Activated CD8-positive, alpha-beta T cell treated with anti-CD3 and anti-CD28 coated beads for 36 hours (primary cell): ENCODE measurements at places on chromosomes 11 and 22. TPM values are rescaled to one million over a fixed set of nuclear protein-coding genes. Genes with fewer than 3 reads are reported as not detected.
A peak's percentile ranks its signal among the peaks of the same experiment; 100 is the strongest.

- H3K4me1 ChIP-seq, result no peaks in the 10 kb centered on the region
- H3K27me3 ChIP-seq, result peaks cover 12% of the 10 kb centered on the region
- DNase-seq, result no peak
- no peaks in the 10 kb centered on the region for H3K36me3 ChIP-seq
Observed at GRCh38 chr11:78022397-78023396, at the start of gene KCTD14. Gene KCTD14, minus strand, starts transcription at chr11:78023276. Its CDS starts 27 bp downstream, at chr11:78023249.

- no peak overlapping the region for H3K4me3 ChIP-seq
- no peak for DNase-seq
- no peaks in the 10 kb centered on the region for H3K36me3 ChIP-seq
- H3K4me1 ChIP-seq, result no peaks in the 10 kb centered on the region
- no peak overlapping the region for H3K27ac ChIP-seq
Observed at GRCh38 chr11:130101661-130102060, 32.0 kb downstream of the APLP2 start.

- H3K4me1 ChIP-seq, result no peaks in the 10 kb centered on the region
- no peak within 1 kb of the TSS for H3K4me3 ChIP-seq
- H3K27ac ChIP-seq, result no peak within 1 kb of the TSS
- DNase-seq, result no peak
- no peaks in the 10 kb centered on the region for H3K36me3 ChIP-seq
Observed at GRCh38 chr22:31139866-31140716, at the start of gene PLA2G3. Gene PLA2G3, minus strand, starts transcription at chr22:31140508. Its CDS starts 154 bp downstream, at chr22:31140354.

DNA sequence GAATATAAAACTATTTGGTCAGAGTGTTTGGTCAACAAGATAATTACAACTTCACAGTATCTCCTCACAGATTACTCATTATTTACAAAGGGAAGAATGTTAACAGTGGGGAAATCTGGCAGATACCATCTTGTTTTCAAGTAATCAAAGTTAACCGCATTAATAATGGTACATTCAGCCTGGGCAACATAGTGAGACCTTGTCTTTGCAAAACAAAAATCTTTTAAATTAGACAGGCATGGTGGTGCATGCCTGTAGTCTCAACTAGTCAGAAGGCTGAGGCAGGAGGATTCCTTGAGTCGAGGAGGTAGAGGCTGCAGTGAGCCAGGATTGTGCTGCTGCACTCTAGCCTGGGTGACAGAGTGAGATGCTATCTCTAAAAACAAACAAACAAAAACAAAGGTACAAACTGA, 78.5 kb downstream of the ACER3 start:
- no peak overlapping the region for H3K27ac ChIP-seq
- H3K27me3 ChIP-seq, result no peaks in the 10 kb centered on the region
- DNase-seq, result no peak

- no peaks in the 10 kb centered on the region for H3K27me3 ChIP-seq
- DNase-seq, result no peak
- no peak overlapping the region for H3K4me3 ChIP-seq
- H3K36me3 ChIP-seq, result no peaks in the 10 kb centered on the region
- H3K27ac ChIP-seq, result no peak overlapping the region
Observed at GRCh38 chr22:36934418-36935312, 21.2 kb downstream of the CSF2RB start.

DNA sequence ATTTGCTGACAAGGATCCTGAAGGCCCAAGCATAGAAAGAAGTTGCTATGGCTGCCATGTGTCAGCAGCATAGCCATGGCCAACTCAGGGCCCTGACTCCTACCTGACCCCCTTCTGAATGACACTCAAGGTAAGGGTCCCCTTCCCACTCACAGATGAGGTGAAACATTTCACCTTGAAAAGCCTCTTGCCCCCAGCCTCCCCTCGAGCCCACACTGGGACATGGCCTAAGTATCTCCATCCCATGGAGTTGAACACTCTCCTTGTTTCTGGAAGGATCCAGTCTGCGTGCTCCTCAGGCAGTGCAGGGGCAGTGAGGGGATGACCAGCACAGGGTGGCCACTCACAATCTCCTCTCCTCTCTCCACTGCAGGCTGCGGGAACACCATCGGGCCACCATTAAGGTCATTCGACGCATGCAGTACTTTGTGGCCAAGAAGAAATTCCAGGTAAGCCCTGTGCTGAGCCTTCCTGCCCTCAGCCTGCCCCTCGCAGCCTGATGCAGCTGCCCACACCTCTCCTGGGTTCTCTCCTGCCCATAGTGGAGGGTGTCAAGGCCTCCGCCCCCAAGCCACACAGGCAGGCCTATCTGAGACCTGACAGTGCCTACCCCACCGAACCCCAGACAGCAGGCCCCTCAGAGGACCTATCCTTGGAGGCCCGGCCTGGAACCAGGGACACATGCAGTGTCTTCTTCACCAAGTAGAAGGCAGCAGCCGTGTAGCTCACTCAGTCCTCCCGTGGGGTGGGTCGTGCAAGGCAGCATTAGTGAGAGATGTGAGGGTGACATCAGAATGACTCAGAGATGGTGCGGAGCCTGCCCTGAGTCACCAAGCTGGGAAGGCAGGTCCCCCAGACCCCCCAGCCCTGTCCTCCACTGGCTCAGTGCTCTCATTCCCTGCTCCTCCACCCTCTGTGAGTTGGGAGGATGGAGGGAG, 68.9 kb upstream of the KCNQ1OT1 start:
- no peaks in the 10 kb centered on the region for H3K27me3 ChIP-seq
- H3K4me1 ChIP-seq, result peaks cover 8% of the 10 kb centered on the region
- H3K36me3 ChIP-seq, result no peaks in the 10 kb centered on the region
- no peak overlapping the region for H3K4me3 ChIP-seq
- peak; percentile 55 for DNase-seq

- peaks cover 8% of the 10 kb centered on the region for H3K4me1 ChIP-seq
- no peak overlapping the region for H3K4me3 ChIP-seq
- H3K27me3 ChIP-seq, result no peaks in the 10 kb centered on the region
- H3K27ac ChIP-seq, result no peak overlapping the region
Observed at GRCh38 chr11:14423633-14424032, 64.7 kb upstream of the RRAS2 start.

DNA sequence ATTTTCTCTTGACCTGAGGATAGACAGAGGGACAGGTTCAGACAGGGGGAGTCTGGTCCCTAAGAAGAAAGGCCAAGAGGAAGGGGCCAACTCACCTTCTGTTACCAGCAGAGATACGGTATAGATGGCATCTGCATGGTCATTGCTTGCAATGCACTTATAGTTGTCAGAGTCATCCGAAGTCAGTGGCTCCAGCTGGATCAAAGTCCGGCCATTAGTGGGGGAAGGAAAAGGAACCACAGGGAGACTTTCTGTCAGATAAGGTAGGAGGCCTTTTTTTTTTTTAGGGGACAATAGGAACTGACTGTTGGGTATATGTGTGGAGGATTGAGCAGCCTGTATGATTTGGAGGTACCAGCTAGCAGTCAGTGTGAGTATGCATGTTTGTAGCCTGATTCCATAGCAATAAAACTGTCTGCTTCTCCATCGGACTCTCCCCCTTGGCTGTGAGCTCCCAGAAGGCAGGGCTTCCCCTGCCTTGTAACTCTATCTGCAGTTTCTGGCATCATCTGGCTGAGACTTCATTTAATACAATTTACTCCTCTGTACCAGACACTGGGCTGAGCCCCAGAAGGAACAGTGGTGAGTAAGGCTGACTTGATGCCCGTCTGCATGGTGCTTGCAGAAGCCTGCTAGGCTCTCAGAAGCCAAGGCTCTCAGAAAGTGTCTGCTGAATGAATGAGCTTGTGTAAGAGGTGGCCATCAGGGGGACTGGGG, 5.7 kb downstream of the IGSF22 start:
- no peaks in the 10 kb centered on the region for H3K36me3 ChIP-seq
- no peaks in the 10 kb centered on the region for H3K27me3 ChIP-seq
- H3K27ac ChIP-seq, result no peak overlapping the region
- no peaks in the 10 kb centered on the region for H3K4me1 ChIP-seq

GRCh38 chr22:23156286-23156685, 11.0 kb downstream of the RAB36 start:
- H3K4me3 ChIP-seq, result no peak overlapping the region
- no peak for DNase-seq
- H3K27me3 ChIP-seq, result no peaks in the 10 kb centered on the region
- H3K4me1 ChIP-seq, result peaks cover 8% of the 10 kb centered on the region
- H3K27ac ChIP-seq, result no peak overlapping the region

- peaks cover 1% of the 10 kb centered on the region for H3K27me3 ChIP-seq
- DNase-seq, result no peak
- peaks cover 23% of the 10 kb centered on the region for H3K4me1 ChIP-seq
- H3K4me3 ChIP-seq, result no peak overlapping the region
- no peak overlapping the region for H3K27ac ChIP-seq
Observed at GRCh38 chr22:22214819-22215329, 29.7 kb upstream of the VPREB1 start.

DNA sequence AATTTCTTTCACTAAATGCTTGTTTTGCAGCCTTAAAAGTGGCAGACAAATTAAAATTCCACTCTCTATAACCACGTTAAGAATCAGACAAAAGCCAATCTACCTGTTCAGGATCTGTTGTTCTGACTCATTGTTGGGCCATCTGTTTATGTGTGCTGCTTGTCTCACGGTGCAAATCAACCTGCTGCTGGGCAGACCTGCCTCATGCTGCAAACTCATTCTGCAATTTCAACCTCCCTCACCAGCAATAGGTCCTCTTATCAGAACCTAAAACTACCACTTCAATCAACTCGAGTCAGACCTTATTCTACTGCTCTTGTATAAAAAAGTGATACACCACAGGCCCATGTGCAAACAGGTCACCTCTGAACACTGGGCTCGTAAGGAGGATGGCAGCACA, 75.1 kb downstream of the LARGE2 start:
- no peaks in the 10 kb centered on the region for H3K4me1 ChIP-seq
- no peak for DNase-seq
- no peak overlapping the region for H3K27ac ChIP-seq
- H3K36me3 ChIP-seq, result no peaks in the 10 kb centered on the region

- peak; percentile 20 for DNase-seq
- H3K27ac ChIP-seq, result peak overlapping the region; percentile 16
- no peaks in the 10 kb centered on the region for H3K36me3 ChIP-seq
- no peak overlapping the region for H3K4me3 ChIP-seq
- no peaks in the 10 kb centered on the region for H3K27me3 ChIP-seq
Observed at GRCh38 chr11:78220218-78221157, 31.8 kb downstream of the USP35 start.

GGTLC3 gene
- total RNA-seq, result not detected

SLC43A3 gene
- total RNA-seq, result 294 TPM

KRTAP5-11 gene
- total RNA-seq, result not detected

SEPTIN3 gene
- total RNA-seq, result 0.20 TPM

MICAL2 gene
- total RNA-seq, result 99.8 TPM

FAM111B gene
- 18.2 TPM for total RNA-seq
